ENCODE measurements at places on chromosomes 12 and 14.

DNA sequence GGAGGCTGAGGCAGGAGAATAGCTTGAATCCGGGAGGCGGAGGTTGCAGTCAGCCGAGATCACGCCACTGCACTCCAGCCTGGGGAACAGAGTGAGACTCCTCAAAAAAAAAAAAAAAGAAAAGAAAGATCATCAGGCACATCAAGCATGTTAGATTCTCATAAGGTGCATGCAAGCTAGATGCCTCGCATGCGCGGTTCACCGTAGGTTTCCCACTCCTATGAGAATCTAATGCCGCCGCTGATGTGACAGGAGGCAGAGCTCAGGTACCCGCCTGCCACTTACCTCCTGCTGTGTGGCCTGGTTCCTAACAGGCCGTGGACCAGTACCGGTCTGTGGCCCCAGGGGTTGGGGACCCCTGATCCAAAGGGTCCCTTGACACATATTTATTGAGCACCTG lies 7.0 kb downstream of the ACVR1B start:
- H3K27ac ChIP-seq, result no peak overlapping the region
- H3K4me3 ChIP-seq, result no peak overlapping the region
- H3K27me3 ChIP-seq, result no peaks in the 10 kb centered on the region
- no peaks in the 10 kb centered on the region for H3K36me3 ChIP-seq
- DNase-seq, result no peak

- no peak overlapping the region for H3K27ac ChIP-seq
- H3K4me1 ChIP-seq, result peaks cover 42% of the 10 kb centered on the region
- DNase-seq, result no peak
- H3K4me3 ChIP-seq, result no peak overlapping the region
- no peaks in the 10 kb centered on the region for H3K36me3 ChIP-seq
- H3K27me3 ChIP-seq, result peaks cover 2% of the 10 kb centered on the region
Observed at GRCh38 chr14:56129933-56130332, 11.7 kb downstream of the PELI2 start.

DNA sequence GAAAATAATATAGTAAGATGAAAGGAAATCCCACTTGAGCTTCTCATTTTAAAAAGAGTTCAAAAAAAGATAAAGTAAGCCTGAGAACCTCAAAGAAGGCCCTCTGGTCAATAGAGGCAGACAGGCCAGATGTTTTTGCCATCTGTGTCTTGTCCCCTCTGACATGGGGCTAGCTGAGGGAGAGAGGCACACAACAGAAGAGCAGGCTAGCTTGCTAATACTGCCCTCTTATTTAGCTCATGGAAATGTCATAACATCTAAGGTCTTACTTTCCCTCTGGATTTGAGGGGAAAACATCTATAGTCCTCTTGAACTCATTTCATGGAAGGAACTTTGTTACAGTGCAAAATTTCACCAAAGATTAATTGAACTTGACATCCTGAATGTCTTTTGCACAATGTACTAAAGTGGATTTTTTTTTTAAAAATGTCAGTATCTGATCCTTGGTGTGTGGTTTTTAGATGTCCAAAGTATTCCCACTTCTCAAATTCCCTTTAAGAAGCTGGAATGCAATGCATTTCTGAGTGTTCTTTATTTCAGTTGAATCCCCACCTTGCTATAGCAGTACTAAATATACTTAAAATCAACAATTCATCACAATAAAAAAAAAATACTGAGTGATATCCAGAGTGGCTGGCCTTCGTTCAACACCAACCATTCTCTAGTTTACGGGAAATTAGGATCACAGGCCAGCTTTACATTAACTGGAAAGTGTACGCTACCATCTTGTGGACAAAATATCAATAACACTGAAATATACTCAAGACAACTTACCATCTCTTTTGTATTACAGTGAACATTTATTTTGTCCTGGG lies 176.7 kb downstream of the PAH start:
- no peaks in the 10 kb centered on the region for H3K4me1 ChIP-seq
- no peak overlapping the region for H3K4me3 ChIP-seq
- H3K36me3 ChIP-seq, result no peaks in the 10 kb centered on the region
- no peaks in the 10 kb centered on the region for H3K27me3 ChIP-seq

DNA sequence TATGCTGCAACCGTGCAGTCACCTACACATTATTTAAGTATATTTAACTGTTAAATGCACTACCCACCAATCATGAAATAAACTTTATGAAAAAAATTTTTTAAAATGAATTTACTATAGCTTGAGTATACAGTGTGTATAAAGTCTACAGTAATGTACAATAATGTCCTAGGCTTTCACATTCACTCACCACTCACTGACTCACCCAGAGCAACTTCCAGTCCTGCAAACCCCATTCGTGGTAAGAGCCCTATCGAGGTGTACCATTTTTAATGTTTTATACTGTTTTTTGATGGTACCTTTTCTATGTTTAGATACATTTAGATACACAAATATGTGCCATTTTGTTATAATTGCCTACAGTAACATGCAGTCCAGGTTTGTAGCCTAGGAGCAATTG lies 48.1 kb downstream of the KLRG1 start:
- H3K4me1 ChIP-seq, result peaks cover 43% of the 10 kb centered on the region
- H3K36me3 ChIP-seq, result no peaks in the 10 kb centered on the region
- H3K4me3 ChIP-seq, result no peak overlapping the region
- no peak for DNase-seq
- H3K27ac ChIP-seq, result no peak overlapping the region
- no peaks in the 10 kb centered on the region for H3K27me3 ChIP-seq

DNA sequence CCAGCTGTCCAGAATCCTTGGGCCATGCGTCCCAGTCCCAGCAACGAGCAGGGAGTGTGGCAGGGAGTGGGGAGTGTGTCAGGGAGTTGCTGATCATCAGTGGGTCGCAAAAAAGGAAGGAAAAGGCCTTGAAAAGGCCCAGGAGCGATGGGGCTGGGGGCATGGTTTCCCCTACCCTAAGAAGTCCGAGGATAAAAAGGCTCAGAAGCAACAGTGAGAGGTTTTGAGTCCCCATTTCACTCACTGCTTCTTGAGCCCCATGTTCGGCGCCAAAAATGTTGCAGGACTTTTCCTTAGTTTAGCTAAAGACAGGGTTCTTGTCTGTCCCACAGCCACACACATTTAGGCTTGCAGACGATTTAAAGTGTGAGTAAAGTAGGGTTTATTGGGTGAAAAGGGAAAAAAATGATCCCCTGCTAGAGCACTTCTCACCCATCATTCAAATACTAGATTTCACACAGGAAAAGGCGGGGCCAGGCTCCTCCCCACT lies 189.5 kb downstream of the KCNC2 start:
- DNase-seq, result no peak
- H3K4me1 ChIP-seq, result no peaks in the 10 kb centered on the region
- H3K27me3 ChIP-seq, result no peaks in the 10 kb centered on the region
- H3K27ac ChIP-seq, result no peak overlapping the region
- H3K4me3 ChIP-seq, result no peak overlapping the region

GRCh38 chr12:21906919-21907493 lies 34.2 kb downstream of the ABCC9 start:
- H3K36me3 ChIP-seq, result no peaks in the 10 kb centered on the region
- H3K4me1 ChIP-seq, result no peaks in the 10 kb centered on the region
- H3K4me3 ChIP-seq, result no peak overlapping the region
- DNase-seq, result no peak

DNA sequence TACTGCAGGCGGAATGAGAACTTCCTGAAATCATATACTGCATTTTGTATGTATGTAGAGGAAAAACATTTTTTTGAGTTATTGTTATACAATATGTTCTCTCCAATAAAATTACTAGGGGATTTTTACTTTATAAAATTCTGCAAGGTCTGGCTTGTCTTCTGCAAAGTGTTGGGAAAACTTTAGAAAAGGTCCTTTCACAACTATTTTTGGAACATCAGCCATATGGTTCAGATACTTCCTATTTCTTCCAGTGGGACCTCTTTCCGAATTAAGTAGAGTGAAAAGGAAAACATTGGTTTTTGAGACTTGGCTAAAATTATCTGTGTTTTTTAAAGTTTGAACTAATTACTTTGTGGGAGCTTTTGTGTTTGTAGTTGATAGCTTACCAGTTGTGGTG lies 52.7 kb downstream of the DAAM1 start:
- H3K27me3 ChIP-seq, result no peaks in the 10 kb centered on the region
- H3K4me1 ChIP-seq, result peaks cover 22% of the 10 kb centered on the region
- no peaks in the 10 kb centered on the region for H3K36me3 ChIP-seq

DNA sequence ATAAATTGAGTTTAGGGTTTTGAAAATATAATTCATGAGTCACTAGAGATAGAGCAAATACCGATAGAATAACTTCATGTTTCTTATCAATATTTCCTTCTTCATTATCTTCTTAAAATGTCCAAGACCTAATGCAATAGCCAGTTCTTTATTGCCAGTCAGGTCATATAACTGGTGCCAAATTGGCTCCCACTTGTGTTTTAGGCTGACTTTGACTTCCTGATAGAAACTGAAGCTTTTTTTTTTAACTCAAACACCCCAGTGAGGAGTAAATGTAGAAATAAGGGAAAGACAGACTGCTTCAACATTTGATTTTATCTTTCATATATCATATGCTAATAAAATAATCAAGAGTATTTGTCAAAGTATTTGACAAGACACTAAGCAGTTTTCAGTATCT lies 80.7 kb downstream of the ARMH4 start:
- H3K4me1 ChIP-seq, result no peaks in the 10 kb centered on the region
- no peak overlapping the region for H3K27ac ChIP-seq
- H3K36me3 ChIP-seq, result no peaks in the 10 kb centered on the region
- DNase-seq, result no peak
- peaks cover 15% of the 10 kb centered on the region for H3K27me3 ChIP-seq
